ENCODE measurements at places on chromosomes 7 and 10. TPM values are rescaled to one million over a fixed set of nuclear protein-coding genes. Genes with fewer than 3 reads are reported as not detected.

DNA sequence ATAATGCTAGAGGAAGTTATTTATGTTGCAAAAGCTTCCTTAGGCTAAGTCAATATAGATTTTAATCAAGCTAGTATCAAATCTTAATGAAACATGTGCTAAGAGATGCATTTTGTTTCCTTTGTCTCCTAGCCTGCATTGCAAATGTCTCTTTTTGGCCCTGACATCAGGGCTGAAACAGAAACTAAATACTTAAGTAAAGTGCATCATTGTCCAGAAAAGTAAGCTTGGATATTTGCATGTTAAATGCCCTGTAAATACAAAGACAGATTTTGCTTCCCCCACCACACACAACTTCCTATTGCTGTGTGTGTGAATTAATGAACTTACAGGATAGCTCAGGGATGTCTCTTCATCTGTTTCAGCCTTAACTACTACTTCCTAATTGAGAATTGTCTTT is 10.0 kb upstream of the STAMBPL1 start:
- DNase-seq, result no peak

DNA sequence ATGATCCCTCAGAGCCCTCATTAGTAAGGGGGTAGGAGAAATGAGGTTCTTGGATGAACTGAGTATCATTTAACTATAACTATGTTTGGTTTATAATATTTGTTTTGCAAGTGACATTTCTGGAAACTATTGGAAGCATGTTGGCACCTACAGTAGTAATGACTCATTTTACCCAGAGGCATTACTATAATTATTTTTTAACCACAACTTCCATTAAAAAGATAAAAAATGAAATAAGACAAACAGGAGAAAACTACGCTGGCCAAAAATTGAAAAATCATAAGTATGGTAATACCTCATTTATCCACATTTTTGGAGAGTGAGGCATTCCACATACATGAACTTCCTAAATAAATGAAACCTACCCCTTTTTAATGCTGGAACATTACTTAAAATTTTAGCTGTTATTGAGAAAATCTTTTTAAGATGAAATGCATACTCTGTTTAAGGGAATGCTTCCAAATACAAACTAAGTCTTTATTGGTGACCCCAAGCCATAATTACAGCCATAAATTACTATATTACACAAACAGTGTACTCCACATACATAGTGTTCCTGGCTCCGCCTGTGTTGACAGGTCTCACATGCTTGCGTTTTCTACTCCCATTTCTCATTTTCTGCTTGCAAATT is 84.6 kb upstream of the CAPZA2 start:
- DNase-seq, result peak; percentile 71

DNA sequence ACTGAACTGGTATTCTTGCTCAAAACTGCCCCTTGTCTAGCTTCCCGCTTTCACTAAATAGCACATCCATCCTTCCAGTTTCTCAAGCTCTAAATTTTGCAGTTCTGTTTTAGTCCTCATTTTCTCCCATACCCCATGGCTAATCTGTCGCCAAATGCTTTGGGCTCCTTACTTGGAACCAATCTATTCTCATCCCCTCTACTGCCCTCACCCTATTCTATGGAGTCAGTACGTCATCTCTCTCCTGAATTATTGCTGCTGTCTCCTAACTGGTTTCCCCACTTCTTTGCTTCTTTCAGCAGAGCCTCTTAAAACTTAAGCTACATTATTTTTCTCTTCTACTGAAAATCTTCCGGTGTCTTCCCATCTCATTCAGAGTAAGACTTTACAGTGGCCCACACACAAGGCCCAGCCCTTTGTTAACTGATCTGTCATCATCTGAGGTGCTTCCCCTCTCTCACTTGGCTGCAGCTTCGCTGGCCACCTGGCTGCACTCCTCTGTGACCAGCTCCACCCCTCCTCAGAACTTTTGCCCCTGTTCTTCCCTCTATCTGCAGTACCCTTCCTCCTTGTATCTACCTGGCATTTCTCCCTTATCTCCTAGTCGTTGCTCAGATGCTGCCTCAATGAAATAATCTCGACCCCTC is 9.9 kb downstream of the STARD3NL start:
- no peak for DNase-seq

- no peak for DNase-seq
Observed at GRCh38 chr7:134985894-134986362, 380 bp upstream of the AGBL3 start.

GRCh38 chr10:62810156-62810902 is 5.8 kb downstream of the ADO start:
- DNase-seq, result no peak

- no peak for DNase-seq
Observed at GRCh38 chr7:74290553-74290950, 1.3 kb downstream of the CLIP2 start.

The EGR2 gene
- 0.56 TPM for total RNA-seq

- peak; percentile 51 for DNase-seq
Observed at GRCh38 chr7:151658778-151659177, 139.1 kb upstream of the RHEB start.

The PON3 gene
- total RNA-seq, result not detected

The CDK5 gene
- total RNA-seq, result 24.7 TPM

DNA sequence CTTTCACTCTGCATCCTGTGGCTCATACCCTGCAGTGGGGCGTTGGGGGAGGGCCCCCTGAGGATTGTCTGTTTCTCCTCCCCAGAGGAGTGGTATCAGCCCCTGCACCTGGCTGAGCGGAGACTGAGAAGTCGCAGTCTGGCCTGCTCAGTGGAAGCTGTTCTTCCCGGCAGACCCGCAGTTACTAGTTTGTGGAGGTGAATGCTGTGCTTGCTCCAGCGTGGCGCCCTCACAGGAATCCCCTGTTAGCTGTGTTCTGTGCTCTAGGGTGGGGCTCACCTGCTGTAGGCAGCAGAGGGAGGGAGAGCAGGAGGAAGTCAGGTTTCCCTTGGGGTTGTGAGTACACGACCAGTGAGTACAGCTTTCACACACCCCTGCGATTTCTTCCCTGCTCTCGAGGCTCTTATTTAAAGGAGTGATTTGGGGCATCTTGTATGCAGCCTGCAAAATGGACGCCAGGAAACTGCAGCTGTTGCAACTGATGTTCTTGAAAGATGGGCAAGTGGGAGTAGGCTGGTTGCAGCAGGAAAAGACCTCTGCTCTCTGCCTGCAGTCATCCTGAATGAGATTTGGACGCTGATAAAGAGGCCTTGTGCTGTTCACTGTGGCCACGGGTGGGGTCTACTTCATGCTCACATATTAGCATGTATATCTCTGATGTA is 66.4 kb downstream of the HK1 start:
- DNase-seq, result no peak

GRCh38 chr10:117424883-117425649 is 49.8 kb upstream of the PDZD8 start:
- no peak for DNase-seq

The HECW1 gene
- total RNA-seq, result 1.1 TPM

The EFCAB10 gene
- total RNA-seq, result not detected

- DNase-seq, result no peak
Observed at GRCh38 chr10:113524539-113525490, 28.0 kb upstream of the HABP2 start.

The RADIL gene
- not detected for total RNA-seq

The MRC1 gene
- not detected for total RNA-seq

GRCh38 chr7:155361346-155361680 is 63.6 kb downstream of the INSIG1 start:
- no peak for DNase-seq

The MUC12 gene
- total RNA-seq, result not detected

DNA sequence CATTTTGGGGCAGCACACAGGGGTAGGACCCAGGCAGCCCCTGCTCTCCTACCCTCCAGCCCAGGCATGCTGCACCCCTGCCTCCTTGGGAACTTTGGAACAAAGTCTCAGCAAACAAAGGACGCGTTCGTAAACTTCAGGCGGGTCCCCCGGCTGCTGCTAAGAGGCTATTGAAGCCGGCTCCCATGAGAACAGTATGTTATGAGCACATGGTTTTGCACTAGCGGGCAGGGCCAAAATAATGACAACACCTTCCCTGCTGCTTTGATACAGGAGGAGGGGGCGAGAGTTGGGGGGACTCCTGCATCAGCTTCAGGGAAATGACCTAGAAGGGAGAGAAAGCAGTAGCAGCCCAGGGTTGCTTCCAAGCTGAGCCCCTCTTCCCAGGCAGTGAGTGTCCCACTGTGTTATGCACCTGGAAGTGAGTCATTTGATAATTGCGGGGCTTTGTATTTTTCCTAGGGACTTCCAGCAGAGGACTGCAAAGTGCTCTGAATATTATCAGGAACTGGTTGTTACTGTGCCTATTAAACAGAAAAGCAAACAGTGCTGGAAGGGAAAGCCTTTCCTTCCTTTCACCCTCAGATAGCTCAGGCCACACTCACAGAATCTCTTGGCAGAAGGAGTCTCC is 6.9 kb downstream of the ITPRIP start:
- DNase-seq, result peak; percentile 84

DNA sequence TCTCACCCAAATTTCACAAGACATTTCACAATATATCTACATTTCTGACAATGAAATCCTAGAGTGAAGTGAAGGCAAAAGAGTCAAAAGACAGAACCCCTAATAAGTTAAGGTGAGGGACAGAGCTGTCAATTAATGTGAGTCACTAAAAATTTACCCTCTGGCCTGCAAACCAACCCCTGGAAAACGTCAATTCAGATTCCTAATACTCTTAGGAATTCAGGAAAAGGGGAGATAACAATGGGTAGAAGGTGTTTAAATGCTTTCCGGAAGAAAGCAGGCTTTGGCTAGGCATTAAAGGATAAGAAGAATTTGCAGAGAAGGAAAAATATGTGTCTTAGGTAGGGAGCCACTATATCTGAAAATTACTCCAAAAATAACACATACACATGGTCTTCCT is 299.6 kb downstream of the INHBA start:
- no peak for DNase-seq

The PSPH gene
- 48.4 TPM for total RNA-seq

The SEPHS1 gene
- total RNA-seq, result 69.4 TPM

The NPTX2 gene
- total RNA-seq, result under 0.01 TPM

The DPYSL4 gene
- 7.2 TPM for total RNA-seq

The NRCAM gene
- total RNA-seq, result 0.83 TPM

The GPNMB gene
- total RNA-seq, result under 0.01 TPM

- DNase-seq, result no peak
Observed at GRCh38 chr7:77626586-77627308, 69.5 kb upstream of the RSBN1L start.

- no peak for DNase-seq
Observed at GRCh38 chr10:96280859-96281258, 9.5 kb upstream of the BLNK start.

The PNLIP gene
- total RNA-seq, result not detected

The POMZP3 gene
- 1.1 TPM for total RNA-seq

- no peak for DNase-seq
Observed at GRCh38 chr7:4958477-4959301, at the start of gene MMD2. MMD2 (minus strand) TSS chr7:4959187; CDS start chr7:4959017, 170 bp downstream.

The RGS10 gene
- 55.5 TPM for total RNA-seq

The MINPP1 gene
- 16.9 TPM for total RNA-seq

The FKBP6 gene
- total RNA-seq, result not detected

DNA sequence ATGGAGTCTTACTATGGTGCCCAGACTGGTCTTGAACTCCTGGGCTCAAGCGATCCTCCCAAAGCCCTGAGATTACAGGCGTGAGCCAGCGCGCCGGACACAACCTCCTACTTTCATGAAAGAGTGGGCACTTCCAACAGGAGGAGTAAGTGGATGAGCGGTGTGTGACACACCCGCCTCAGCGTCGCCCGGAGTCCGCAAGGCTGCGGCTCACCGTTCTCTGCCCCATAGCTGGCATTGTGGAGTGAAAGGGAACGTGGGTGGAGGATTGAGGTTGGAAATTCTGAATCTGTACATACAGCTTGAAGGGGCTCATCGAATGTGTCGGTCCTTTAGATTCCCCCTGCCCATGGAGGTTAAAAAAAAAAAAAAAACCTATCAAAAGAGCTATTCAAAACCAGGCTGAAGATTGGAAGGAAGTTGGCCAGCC is 524 bp upstream of the PRXL2A start:
- no peak for DNase-seq

DNA sequence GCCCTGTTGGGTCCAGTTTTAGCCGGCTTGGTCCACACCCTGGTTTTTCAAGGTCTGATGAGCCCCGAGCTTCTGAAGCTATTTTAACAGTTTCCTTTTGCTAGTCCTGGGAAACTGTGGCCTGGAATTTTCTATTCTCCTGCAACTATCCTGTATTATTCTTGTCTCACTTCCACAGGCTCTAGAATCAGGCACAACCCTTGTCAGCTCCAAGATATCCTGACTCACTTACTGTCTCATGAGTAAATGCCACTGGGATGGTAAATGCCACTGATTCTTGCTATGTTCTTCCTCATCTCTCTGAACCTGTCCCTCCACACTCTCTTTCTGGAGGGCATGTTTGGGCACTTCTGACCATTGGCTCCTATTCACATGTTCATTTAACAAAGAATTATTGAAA is 611.5 kb upstream of the IGFBP3 start:
- DNase-seq, result peak; percentile 32

- DNase-seq, result no peak
Observed at GRCh38 chr7:126699707-126700106, 553.0 kb downstream of the GRM8 start.

GRCh38 chr10:132708936-132709335 is 77.0 kb downstream of the NKX6-2 start:
- no peak for DNase-seq

GRCh38 chr7:105653441-105654005 is 72.2 kb upstream of the EFCAB10 start:
- DNase-seq, result no peak

The LBX1 gene
- total RNA-seq, result not detected

The KLF14 gene
- total RNA-seq, result not detected

The AHR gene
- total RNA-seq, result 67.2 TPM

DNA sequence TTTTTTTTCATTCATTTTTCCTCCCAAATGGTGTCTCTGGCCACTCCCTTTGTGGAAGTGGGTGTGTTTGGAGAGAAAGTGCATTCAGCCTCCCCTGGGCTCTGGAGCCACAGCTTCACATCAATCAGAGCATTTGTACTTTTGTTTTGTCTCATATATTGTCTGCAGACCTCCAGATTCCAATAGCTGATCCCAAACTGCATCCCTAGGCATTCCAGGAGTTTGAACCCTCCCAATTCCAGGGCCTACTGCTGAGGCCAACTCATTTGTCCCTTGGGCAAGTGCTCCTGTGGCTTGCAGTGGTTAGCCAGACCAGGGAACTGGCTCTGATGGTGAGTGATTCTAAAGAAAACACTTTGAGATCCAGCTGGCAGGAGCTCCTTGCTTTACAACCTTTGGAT is 163.3 kb downstream of the IPMK start:
- DNase-seq, result no peak

The ZNF503 gene
- total RNA-seq, result 0.83 TPM

GRCh38 chr7:18295781-18296423 is 199.6 kb upstream of the HDAC9 start:
- DNase-seq, result no peak
